CD4-positive, alpha-beta T cell treated with Interleukin-4 for 1 hour (primary cell): ENCODE measurements at places on chromosomes 3 and 15.

DNA sequence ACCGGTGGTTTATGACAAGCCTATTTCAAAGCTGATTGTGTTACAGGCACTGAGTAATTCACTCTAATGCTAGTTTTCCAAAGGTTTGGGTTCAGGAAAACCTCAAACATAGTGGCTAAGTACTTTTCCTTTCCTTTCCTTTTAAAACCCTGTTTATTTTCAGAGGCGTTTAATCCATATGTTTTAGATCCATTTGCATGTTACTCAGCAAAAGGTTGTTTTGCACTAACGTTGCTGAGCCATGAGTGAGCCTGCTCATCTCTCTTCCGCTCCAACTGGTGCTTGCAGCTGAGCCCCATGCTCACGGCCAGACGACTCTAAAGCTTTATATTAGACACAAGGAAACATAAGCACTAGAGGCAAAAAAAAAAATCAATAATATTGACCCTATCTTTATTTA lies 9.4 kb downstream of the CEMIP start:
- no peak for DNase-seq

- DNase-seq, result no peak
Observed at GRCh38 chr3:157542711-157543500, 39.7 kb upstream of the VEPH1 start.

DNA sequence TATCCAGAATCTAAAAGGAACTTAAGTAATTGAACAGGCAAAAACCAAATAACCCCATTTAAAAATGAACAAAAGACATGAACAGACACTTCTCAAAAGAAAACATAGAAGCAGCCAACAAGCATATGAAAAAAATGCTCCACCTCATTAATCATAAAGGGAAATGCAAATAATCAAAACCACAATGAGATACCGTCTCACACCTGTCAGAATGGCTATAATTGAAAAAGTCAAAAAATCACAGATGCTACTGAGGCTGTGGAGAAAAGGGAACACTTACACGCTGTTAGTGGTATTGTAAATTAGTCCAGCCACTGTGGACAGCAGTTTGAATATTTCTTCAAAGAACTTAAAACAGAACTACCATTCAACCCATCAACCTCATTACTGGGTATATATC lies 220.7 kb downstream of the MEX3B start:
- DNase-seq, result no peak

DNA sequence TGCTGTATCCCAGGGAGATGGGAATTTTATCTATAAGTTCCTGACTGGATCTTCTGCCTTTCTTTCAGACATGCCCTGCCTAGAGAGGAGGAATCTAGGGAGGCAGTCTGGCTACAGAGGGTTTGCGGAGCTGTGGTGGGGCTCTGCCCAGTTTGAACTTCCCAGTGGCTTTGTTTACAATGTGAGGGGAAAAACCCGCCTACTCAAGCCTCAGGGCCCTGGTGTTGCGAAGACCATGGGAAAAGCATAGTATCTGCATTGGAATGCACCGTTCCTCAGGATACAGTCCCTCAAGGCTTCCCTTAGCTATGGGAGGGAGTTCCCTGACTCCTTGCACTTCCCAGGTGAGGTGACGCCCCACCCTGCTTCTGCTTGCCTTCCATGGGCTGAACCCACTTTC lies 168.7 kb downstream of the TMEM108 start:
- no peak for DNase-seq

DNA sequence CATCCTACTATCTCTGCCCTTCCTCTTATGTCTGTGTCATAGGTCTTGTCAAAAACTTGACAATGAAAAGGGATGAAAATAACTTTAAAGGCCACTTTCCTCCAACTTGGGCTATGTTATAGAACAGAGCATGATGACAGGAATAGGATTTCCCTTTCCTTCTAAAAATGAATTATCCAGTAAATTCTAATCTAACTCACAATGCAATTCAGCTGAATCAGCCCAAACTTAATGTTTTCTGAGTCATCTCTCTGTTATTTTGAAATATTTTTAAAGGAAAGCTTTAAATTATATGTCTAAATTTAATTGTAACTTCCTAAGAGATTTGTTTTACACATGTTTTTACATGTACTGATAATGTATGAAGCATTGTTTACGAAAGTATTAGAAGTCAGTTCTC lies 258.5 kb downstream of the BBX start:
- no peak for DNase-seq

- DNase-seq, result no peak
Observed at GRCh38 chr3:37696661-37697060, 165.0 kb upstream of the CTDSPL start.
